ENCODE measurements at places on chromosomes 4 and X.

DNA sequence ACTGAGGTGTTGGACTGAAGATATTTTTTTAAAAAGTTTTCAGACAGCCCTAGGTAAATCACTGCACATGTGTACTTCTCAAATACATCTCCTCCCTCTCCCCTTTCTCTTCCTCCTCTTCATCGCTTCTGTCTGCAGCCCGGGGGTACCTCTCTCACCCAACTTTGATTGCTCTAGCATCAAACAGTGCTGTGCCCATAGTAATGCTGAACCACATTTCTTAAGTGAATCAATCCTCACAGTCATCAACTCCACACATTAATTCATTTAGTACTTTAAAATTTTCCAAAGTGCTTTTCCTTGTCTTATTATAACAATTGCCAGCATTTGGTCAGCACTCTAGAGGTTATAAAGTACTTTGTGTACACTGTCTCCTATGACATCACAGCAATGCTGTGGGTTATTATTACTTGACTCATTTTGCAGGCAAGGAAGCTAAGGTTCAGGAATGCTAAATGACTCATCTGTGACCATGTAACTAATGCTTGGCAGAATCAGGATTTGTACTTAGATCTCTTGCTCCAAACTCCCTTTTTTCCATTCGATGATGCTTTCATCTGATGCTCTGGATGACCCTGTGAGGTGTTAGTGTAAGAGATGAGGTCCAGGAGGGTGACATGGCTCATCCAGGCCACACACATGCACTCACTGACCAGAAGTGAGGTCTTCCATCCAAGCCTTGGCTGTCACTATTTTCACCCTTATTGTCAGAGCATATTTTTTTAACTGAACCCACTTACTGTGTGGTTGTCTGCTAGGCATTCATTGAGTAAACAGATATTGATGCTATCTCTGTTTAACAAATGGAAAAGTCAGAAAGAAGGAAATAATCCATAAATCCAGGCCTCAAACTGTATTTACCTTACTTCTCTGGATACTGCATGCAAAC lies 58.8 kb downstream of the RHOH start:
- peak; percentile 30 for DNase-seq

- DNase-seq, result no peak
Measured at GRCh38 chrX:20233336-20233735, 33.4 kb downstream of the RPS6KA3 start.

DNA sequence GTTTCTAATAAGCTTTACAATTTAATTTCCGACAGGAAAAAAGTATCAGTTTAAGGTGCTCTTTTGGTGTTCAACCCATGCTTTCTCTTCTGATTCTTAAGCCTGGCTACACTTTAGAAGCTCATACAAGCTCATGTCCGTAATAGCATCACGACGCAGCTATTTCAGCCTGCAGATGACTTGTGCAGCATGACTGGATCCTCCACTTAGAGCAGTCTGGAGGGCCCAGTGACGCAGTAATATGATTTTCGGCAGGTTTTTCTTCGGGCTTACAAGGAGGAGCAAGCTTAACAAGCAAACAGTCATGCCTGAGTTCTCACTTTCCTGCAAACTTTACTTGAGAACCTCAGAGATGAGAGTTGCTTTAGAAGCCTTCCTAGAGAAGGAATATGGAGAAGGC lies 85.3 kb upstream of the MAML3 start:
- DNase-seq, result peak; percentile 48

DNA sequence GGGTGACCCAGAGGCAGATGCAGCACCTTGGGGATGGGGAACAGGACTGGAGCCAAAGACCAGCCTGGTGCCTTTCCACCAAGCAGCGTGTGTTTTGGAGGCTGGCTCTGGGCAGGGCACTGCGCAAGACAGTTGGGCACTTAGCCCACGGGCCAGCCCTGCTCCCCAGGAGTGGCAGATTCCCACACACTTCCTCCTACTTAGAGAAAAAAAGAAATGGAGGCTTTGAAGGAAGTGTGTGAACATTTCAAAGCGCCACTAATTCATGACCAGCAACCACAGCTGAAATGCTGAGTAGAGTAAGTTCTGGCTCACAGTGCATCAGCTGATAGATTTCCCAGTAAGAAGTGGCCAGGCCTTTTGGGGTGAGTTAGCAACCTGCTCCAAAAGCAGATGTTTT lies 54.9 kb upstream of the LGI2 start:
- DNase-seq, result no peak

All from eye (tissue), 1 donor.